ENCODE measurements at places on chromosomes 5 and 9.

- DNase-seq = no peak
Observed at GRCh38 chr5:171641891-171642290, 143.7 kb upstream of the SMIM23 start.

DNA sequence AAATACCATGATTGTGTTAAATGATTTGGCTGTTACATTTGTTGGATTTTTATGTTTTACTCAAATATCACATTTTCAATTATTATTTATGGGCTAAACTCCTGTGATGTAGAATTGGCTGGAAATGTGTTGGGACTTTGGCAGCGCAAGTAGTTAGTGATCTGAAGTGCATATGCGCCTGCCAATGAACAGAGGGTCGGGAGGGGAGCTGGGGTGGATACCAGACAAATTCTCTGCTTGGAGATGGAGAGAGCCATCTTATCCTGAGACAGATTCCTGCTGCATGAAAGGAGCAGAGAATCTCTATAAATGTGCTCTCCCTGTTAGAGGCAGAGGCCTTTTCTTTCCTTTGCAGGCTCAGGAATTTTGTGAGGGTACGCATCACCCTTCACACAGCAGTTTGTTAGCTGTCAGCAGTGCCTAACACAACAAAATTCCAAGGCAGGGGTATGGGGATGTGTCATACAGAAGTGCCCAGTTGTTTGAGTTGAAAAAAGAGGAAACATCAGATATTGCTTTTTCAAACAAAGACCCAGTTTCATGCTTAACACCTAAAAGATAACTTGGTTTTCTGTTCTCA, 489.1 kb downstream of the CSNK1G3 start:
- DNase-seq = no peak

GRCh38 chr5:57209316-57210040, 35.6 kb downstream of the GPBP1 start:
- no peak for DNase-seq

- no peak for DNase-seq
Observed at GRCh38 chr9:95480346-95480745, 36.4 kb downstream of the PTCH1 start.

DNA sequence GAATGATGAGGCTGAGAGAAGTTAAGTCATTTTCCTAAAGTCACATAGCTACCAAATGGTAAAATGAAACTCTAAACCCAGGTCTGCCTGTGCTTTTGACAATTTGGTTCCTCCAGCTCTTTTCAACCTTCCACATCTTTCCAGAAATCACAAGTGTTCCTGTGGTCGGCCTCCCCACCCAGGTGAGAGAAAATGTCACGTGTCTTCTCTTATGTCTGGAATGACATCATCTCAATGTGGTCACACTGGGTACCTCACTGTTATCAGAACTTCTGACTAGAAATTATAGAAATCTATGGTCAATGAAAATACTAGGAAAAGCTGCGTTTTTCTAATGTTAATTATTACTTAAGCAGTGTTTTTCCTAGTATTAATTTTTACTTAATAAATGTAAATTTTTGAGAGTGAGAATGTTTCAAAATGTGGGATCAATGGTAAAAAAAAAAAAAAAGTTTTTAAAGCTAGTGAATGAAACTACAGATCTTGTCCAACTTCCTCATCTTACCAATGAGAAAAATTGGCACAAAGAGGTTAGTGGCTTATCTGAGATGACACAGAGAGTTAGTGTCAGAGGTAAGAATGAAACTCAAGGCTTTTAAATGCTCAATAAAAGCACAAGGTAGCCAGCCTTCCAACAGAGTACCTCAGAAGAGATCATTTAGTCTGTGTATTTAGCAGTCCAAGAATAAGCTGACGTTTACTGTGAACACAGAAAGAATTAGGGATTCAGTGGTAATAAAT, 228.7 kb upstream of the NR4A3 start:
- DNase-seq = no peak

- DNase-seq = no peak
Observed at GRCh38 chr5:174312270-174312617, 266.7 kb downstream of the NSG2 start.

DNA sequence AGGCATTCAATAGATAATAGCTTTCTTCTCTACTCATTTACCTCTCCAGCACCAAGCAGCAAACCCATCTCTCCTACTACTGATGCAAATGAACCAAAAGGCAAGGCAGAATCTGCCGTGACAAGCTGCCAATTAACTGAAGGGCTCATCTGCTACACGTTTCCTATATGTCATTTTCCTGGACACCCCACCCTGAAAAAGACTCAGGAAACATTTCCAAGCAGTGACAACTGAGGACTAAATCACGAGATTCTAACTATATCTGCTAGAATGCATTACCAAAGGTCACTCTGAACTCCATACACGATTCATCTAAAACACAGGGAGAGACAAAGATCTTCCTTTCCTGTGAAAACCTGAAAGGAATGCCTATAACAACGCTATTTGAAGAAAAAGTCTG, 12.9 kb downstream of the PLPP1 start:
- no peak for DNase-seq

DNA sequence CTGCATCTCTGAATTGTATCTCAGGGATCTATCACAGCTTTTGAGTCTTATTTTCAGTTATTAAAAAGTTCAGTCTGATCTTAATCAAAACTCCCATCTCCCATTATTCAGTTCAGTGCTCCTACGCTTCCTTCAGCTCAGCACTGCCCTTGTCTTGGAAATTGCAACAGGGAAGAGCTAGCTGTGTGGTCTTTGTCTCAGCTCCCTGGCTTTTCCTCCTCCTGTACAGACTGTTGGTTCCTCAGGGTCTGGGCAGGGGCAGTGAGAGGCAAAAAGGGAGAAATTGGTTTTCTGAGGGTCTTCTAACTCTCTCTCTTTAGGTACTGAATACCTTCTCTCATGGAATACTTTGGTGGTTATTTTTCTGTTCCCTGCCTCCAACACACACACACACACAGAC, 48.2 kb downstream of the PDE8B start:
- no peak for DNase-seq

DNA sequence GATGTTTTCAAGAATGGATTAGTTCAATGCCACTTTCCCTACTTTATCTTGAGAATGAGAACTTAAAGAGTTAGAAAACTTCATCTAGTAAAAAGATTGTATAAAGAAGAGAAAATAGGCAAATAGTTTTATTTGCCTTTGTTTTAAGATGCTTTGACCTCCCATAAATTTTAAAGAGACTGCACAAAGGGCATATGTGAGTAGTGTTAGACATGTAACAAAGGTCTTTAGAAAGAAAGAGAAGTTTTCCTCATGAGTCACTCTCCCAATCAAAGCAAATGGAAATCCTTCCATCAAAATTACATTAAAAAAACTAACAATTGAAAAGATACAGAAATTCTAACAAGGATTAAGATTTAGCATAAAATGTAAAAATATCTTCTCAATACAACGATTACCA, 381.8 kb upstream of the KIF2A start:
- DNase-seq = no peak

DNA sequence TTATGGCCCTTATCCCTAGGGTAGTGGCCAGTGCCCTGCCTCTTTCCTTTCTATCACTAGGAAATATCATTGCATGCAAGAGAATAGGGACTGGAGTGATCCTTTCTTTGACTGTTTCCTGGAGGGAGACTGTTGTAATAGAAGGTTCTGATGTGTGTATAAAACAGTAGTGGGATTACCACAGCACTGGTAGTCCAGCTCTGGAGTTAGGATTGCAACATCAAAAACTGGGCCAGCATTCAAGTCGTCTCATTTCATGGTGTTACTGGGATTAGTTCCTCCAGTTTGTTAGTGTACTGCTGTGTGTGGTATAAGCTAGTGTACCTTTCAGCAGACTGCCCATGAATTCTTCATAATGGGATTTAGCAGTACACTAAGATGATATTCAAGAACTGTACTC, 45.8 kb downstream of the KIAA1958 start:
- DNase-seq = no peak

DNA sequence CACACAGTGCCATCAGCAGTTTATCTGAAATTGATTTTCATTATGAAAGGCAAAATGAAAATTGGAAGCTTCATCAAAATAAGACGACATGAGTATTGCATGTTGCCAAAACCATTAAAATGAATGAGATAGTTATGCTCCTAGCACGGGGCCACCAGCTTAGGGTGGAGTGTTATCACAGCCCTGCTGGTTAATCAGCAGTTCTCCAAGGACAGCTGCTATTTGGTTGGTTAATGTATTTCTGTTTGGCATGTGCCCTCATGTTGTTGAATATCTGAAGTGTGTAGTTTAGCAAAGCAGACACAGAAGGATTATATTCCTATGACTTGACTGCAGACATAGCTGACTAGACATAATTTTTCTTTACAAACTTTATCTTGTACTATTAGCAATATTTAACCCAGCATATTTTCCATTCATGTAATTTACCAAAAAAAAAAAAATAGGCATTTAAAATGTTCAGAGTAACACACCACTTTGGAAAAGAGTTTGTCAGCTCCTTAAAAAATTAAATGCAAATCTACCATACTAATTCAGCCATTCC, 98.6 kb upstream of the PIK3R1 start:
- DNase-seq = no peak

DNA sequence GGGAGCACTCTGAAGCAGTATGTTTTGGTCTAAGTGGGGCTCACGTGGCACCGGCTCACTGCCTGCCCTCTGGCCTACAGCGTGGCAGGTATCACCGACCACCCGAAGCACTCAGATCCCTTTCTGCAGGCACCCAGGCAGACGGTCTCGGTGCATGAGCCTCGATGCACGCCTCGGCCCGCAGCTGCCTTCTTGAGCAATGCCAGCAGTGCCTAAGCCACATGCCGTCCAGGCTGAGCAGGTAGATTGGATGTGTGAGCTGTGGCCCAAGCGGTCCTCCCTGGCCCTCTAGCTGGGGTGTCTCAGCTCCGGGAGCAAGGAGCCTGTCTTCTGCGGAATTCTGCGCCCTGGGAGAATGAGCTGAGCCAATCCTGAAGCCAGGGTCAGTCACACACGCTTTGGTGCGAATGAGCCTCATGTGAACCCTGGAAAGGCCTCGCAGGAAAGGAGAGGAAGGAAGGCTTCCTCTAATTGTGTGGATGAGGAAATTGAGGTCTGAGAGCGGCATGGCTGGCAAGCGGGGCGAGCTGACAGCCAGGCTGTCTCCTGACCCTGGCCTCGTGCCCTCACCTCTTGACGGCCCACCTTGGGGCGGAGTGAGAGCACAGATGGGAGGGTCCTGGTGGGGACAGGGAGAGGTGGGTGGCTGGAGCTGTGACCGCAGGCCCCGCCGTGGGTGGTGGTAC, 14.4 kb downstream of the RXRA start:
- DNase-seq = no peak

GRCh38 chr9:34990908-34991606, 1.5 kb downstream of the DNAJB5 start:
- DNase-seq = no peak

DNA sequence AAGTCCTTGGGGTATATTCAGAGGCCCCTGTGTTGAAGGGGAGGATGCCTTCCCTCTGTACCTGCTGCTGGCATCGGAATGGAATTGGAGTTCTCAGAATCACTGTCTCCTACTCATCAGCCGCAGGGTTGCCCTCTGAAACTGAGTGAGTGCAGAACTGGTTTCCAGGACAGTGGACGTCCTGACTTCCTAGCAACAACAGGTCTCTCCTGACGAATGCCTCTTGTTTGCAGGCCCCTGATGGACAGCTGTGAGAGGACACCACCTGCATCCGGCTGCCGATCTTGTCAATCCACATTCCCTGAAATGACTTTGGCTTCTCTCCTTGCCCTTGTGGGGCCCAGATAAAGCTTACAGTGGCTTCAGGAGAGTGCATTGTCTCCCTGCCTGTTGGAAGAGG, 274.5 kb downstream of the NSG2 start:
- no peak for DNase-seq

- DNase-seq = no peak
Observed at GRCh38 chr5:14258840-14259239, 115.7 kb downstream of the TRIO start.

- DNase-seq = no peak
Observed at GRCh38 chr5:142466195-142466971, 141.6 kb upstream of the SPRY4 start.

GRCh38 chr9:124480621-124480981, 26.6 kb downstream of the NR5A1 start:
- DNase-seq = no peak

GRCh38 chr9:110835404-110835803, 166.8 kb downstream of the MUSK start:
- peak; percentile 63 for DNase-seq

- no peak for DNase-seq
Observed at GRCh38 chr9:8895106-8895860, 1095.7 kb upstream of the DMAC1 start.

DNA sequence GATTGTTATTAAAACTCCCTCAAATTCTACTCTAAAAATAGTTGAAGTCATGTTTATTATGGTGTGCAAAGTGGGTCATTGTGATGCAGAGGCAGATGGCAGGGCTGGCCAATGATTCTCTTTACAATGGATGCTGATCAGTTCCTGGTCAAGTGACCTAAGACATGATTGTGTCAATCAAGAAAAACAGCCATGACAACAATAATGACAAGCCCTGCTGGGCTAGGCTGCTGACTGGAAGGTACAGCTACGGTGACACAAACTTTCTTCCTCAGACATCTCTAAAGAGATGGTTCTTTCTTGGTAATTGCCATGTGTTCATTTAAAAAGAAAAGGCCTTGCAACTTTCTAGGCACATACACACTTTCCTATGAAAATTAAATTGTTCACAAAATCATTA, 3.6 kb downstream of the SLC24A2 start:
- no peak for DNase-seq

DNA sequence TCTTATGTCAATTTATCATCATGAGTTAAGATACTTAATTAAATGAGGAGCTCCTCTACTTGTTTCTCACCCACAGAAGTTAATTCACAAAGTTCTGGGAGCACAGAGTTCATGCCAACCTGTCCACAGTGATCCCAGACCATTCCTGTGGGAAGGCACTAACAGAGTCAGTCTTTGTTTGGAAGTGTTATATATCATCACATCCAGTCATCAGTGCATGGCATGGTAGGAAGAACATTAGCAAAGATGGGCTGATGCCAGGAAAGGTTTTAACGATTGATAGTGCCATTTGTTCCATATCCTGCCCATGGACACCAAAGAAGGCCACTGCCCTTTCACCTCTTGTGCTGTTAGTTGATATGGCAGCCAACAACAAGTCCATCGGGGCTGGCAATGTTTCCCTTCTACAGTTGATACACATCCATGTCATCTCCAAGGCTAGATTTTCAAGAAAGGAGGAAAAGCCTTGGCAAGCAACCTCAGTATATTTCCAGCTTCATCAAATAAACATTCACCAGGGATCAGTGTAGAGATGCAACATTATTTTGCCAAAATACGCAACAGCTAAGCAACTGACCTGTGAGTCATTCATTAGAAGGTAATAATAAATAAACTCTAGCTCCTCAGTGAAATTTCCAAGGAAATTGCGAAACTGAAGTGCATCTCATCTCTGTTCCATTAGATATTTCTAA, 169.6 kb downstream of the RORB start:
- no peak for DNase-seq

DNA sequence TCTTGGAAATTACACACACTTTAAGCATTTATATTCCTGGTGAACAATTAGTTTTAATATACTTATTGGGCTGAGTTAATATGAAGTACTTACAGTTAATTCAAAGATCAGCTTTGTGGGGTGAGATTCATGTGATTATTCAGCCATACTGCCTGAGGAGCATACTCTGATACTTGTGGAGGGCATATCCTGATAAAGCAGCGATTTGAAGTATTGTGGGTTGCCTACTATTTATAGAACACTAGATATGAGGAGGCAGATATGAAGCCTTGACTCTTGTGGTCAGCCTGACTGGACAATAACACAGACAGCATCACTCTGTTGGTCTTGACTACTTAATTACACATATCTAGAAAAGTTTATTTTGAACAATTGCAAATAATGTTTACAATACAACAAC, 27.0 kb upstream of the AGGF1 start:
- DNase-seq = no peak

GRCh38 chr5:140322751-140323731, 20.1 kb upstream of the PFDN1 start:
- peak; percentile 89 for DNase-seq
